CD8-positive, alpha-beta T cell (primary cell): ENCODE measurements at places on chromosomes 2 and 18.

DNA sequence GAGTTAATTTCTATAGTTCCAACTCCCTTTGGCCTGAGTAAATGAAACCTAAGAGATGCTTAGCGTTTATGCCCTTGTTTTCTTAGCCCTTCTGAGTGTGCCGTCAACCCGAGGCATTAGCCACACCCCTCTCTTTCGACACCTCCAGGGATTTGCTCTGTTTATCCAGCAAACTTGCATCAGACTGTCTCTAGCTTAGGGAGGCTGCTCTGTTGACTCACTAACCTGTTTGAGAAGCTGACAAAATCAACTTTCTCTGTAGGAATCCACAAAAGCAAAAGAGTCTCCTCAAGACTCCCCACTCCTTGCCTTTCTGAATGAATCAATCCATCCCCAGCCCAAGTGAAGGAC lies 317.6 kb downstream of the TNS1 start:
- no peak for DNase-seq

GRCh38 chr2:239825705-239825979 lies 199.5 kb downstream of the NDUFA10 start:
- DNase-seq, result no peak

- DNase-seq, result no peak
Measured at GRCh38 chr2:234596696-234597575, 100.1 kb upstream of the ARL4C start.

DNA sequence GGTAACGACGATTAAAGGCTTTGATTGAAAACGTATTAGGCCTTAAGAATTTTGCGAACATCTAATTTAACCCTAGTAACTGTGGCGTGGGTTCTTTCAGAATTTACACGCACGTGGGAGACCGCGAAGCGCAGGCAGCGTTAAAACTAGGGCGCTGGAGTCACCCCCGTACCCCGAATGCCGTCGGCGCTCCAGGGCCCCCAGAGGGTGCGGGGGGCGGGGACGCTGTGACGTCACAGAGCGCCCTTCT lies 673 bp upstream of the SMCHD1 start:
- peak; percentile 90 for DNase-seq

DNA sequence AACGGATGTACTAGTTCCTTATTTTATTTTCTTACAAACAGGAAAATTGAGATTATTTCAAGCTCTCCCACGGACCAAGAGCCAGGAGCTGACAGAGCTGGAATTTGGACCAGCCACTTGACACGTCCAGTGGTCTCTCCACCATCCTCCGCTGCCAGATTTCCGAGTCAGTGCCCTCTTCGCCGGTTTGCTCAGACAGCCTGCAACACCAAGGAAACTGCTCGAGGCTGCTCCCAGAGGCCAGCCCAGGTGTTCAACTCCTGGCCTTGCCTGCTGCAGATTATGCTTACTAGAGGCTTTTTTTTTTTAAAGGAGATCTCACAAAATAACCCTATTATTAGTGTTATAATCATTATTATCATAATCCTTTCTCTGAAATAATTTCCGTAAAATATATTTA lies 779.8 kb downstream of the RNF144A start:
- no peak for DNase-seq

GRCh38 chr18:3624935-3625741 lies 175.2 kb downstream of the TGIF1 start:
- DNase-seq, result peak; percentile 26

DNA sequence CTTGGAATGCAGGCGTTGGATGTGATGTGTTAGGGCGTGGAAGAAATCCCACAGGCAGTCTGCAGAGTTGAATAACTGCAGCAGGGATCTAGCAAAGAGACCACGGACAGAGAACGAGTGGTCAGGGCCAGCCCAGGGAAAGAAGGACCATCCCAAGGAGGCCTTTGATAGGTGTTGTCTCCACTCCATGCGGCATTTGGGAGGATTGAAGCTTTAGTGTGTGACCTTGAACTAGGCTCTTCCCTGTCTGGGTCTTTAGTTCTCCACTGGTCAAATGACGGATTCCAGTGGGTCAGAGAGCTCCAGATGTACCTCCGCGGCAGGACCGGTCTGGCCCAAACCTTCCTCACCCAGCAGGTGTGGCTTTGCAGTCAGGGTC lies 18.4 kb downstream of the GREB1 start:
- no peak for DNase-seq

DNA sequence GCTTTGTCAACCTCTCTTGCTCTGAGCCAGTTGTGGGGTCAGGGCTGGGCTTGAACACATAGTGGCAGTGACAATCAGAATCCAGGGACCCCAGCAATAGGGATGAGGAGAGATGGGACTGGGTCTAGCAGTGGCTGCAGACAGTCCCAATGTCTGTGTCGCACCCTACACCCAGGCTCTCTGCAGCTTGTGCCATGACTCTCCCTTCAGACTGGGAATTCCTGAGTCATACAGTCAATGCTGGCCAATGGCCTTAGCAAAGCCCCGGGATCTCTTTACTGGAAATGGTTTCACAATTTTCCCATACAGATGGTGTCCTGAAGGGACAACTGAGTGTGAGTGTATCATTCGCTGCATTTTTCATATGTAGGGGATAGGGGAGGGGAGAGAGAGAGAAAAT lies 74.2 kb upstream of the CELF4 start:
- DNase-seq, result no peak

- DNase-seq, result no peak
Measured at GRCh38 chr2:188811522-188811921, 162.7 kb upstream of the COL3A1 start.

DNA sequence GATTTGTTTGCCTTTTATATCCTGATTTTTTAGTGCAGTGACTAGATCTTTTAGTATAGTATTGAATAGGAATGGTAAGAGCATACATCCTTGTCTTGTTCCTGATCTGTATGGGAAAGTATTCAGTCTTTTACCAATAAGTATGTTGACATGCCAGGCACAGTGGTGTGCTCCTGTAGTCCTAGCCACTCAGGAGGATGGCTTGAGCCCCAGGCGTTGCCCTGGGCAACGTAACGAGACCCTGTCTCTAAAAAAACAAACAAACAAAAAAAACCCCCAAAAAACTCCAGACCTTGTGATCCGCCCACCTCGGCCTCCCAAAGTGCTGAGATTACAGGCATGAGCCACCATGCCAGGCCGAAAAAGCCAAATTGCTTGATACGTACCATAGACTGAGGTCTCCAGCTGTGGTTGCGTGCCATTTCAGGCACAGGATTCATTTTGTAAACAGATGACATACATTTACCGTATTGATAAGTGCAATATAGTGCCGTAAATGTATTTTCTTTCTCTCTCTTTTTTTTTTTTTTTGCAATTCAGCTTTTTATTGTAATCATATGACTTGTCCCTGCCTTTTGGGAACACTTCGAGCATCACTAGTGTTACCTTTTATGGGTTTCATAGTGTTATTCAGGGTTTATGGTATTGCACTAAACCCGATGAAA lies 18.5 kb downstream of the BIRC6 start:
- DNase-seq, result no peak

GRCh38 chr2:221134718-221135117 lies 437.4 kb downstream of the EPHA4 start:
- DNase-seq, result no peak

GRCh38 chr2:26922405-26923188 lies 47.8 kb upstream of the MAPRE3 start:
- peak; percentile 23 for DNase-seq

GRCh38 chr2:5720426-5720825 lies 28.2 kb downstream of the SOX11 start:
- no peak for DNase-seq

DNA sequence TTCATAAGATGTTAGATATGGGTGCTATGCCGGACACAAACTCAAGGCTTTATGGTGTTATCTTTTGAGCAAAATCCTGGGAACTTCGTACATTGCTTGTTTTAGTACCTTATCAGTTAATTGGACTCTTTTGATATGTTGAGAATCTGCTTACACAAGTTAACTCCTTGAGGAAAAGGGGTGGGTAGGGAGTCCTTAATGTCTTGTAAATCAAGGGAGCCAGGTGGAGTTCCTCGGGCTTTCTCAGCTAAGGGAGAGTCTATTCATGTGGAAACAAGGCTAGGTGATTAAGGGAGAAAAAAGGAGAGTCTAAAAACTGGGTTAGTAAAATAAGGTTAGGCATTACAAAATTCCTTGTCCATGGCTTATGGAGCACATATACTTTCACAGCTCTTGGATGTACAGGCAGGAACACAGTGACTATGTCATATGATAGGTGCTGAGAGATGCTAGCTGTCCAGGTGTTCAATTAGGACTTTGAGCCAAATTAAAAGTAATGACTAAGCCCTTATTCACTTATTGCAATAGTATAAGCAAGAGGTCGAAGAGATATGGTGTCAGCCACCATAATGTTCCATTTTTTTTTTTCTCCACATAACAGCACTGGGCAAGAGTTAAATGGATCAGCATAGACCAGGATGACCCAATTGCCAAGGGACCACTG lies 59.5 kb upstream of the DYNAP start:
- no peak for DNase-seq

- no peak for DNase-seq
Measured at GRCh38 chr18:48719974-48720654, 181.3 kb downstream of the CTIF start.

- DNase-seq, result no peak
Measured at GRCh38 chr18:55396979-55397378, 191.0 kb downstream of the TCF4 start.

- DNase-seq, result no peak
Measured at GRCh38 chr2:106080959-106081358, 113.1 kb downstream of the UXS1 start.

DNA sequence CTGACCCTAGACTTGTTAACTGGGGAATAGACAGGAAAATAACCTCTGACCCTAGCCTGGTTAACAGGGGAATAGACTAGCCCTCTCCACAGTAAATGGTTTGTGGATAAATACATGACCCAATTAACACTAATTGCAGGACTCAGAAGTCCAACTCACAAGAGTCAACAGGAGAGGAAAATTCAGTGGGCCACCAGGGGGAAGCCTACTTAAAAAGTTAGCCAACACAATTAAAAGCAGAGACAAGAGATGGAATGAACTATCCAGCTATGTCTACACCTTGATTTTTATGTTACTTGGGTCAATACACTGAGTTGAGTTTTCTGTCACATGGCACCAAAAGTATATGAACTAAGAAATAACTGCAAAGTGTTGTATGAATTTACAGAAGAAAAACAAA lies 158.8 kb upstream of the SLC39A10 start:
- DNase-seq, result peak; percentile 78

GRCh38 chr2:67130531-67131256 lies 266.4 kb upstream of the ETAA1 start:
- DNase-seq, result no peak

GRCh38 chr2:53170466-53170865 lies 597.1 kb upstream of the CHAC2 start:
- DNase-seq, result no peak

GRCh38 chr2:1748176-1748740 lies 3.9 kb upstream of the PXDN start:
- no peak for DNase-seq

- DNase-seq, result no peak
Measured at GRCh38 chr2:143357966-143358365, 228.7 kb downstream of the ARHGAP15 start.

- no peak for DNase-seq
Measured at GRCh38 chr2:240198226-240198625, 57.8 kb upstream of the OTOS start.

DNA sequence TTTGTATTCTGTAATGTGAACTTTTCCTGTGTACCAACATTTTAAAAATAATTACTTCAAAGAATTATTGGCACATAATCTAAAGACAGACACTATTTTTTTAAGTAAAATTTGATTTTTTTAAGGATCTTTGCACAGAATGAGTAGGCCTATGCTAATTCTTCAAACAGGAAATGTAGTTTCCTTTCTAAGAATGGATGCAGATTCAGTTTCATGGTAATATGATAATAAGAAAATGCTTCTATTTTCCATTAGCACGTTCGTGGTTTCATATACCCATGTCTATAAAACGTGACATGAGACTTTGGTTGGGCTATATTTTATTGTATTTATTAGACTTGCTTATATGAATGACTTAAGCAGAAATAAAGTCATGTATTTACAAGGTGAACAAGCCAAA lies 191.8 kb upstream of the RBBP8 start:
- no peak for DNase-seq

DNA sequence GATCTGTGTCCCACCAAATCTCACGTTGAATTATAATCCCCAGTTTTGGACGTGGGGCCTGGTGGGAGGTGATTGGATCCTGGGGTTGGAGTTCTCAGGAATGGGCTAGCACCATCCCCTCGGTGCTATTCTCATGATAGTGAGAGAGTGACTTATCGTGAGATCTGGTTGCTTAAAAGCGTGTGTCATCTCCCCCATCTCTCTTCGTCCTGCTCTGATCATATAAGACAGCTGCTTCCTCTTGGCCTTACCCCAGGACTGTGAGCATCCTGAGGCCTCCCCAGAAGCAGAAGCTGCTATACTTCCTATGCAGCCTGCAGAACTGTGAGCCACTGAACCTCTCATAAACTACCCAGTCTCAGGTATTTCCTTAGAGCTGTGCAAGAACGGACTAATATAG lies 163.7 kb upstream of the NDUFV2 start:
- no peak for DNase-seq

DNA sequence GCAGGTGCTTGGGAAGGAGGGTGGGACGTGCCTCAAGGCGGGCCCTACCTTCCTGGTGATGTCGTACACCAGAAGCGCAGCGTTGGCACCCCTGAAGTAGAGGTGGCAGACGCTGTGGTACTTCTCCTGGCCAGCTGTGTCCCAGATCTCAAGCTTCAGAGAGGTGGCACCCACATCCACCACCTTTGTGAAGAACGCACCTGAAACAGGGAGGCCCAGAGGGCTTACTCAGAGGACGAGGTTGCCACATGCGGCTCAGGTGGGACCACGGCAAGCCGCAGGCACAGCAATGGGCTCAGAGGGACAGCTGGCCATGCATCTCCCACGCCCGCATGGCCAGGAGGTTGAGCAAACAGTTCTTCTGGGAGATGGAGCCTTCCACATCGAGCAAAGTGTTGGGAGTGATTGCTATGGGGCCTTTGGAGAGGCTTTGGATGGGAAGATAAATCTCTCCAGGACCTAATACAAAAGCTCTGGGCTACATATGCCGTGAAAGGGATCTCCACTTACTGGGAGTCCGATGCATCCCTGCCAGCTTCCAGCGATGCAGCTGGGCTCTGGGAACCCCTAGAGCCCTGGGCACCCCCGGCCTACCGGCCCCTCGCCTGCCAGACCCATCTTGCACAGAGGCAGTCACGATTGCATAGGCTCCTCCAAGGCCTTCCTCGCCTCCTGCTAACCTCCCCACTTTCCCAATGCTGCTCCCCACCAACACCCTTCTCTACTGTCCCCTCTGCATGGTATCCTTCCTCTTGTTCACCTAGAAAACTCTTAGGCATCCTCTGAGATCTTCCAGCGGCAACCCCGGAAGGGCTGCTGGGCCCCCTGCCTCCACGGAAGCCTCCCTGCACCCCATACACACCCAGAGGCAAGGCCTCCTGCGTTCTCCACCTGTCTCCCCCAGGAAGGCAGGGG lies 11.8 kb downstream of the PRLH start:
- no peak for DNase-seq

GRCh38 chr2:173574324-173575112 lies 219.8 kb downstream of the CDCA7 start:
- no peak for DNase-seq

GRCh38 chr2:133574620-133575019 lies 6.4 kb upstream of the NCKAP5 start:
- no peak for DNase-seq
